ENCODE measurements at places on chromosomes 5 and 9.

GRCh38 chr5:1743769-1744085 is 55.9 kb downstream of the MRPL36 start:
- no peak for DNase-seq

DNA sequence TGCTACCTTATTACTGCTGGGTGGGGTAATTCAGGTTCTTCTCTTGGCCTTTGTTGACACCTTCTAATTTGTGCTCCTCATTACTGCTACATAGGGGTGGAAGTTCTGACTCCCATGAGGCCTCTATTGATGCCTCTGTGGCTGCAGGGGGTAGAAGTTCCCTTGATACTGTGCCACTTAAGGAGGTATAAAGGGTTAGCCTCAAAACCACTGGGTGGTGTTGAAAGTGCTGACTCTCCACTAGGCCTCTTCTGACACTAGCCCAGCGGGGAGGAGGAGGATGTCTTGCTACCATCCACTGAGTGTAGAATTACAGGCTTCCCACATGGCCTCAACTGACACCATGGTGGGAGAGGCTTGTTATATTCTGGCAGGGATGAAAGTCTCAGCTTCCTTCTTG is 36.7 kb upstream of the CCDC112 start:
- DNase-seq: no peak

DNA sequence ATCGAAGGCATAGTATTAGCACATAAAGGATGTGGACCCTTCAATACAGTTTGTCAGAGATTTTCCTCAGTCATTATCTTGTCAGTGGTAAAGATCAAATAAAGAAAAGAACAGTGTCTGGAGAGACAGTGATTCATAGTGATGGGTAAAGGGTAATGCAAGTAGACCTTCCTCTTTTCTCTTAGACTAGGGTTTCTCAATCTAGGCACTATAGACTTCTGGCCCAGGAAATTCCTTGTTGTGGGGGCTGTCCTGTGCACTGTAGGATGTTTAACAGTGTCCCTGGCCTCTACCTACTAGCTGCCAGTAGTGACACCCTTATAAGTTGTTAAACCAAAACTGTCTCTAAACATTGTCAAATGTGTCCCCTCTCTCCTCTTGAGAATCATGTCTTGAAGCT is 6.9 kb downstream of the CAMK4 start:
- no peak for DNase-seq

GRCh38 chr5:82881571-82882174 is 195.5 kb downstream of the TMEM167A start:
- no peak for DNase-seq

DNA sequence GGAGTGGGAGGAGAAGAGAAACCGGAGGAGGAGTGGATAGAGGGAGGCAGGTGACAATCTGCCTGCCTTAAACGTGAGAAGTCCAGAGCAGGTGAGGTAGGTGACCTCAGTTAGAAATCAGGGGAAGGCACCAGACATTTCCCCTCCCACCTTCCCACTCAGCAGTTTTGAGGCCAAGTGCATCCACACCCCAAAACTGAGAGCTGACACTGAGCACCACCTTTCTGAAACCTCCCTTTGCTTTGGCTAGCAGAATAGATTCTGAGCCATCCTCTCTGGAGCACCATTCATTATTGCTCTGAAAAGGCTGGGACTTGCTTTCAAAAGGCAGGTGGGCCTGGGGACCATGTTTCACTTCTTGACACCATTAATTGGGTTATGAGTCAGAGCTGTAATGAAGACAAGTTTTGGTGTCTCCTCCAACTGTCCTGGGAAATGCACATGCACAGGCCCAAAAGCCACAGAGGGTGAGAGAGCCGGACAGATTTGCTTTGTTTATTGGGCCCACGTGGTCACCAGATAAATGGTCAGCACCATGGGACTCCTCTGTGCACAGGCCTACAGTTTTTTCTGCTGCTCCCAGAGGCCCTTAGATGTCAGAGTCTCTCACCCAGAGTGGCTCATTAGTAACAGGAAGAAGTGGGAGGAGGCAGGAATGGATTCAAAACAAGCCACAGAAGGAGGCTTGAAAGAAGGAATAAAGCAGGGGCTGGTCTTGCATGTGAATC is 314.7 kb downstream of the TLE1 start:
- DNase-seq: no peak

GRCh38 chr5:36654564-36654963 is 48.2 kb downstream of the SLC1A3 start:
- no peak for DNase-seq

DNA sequence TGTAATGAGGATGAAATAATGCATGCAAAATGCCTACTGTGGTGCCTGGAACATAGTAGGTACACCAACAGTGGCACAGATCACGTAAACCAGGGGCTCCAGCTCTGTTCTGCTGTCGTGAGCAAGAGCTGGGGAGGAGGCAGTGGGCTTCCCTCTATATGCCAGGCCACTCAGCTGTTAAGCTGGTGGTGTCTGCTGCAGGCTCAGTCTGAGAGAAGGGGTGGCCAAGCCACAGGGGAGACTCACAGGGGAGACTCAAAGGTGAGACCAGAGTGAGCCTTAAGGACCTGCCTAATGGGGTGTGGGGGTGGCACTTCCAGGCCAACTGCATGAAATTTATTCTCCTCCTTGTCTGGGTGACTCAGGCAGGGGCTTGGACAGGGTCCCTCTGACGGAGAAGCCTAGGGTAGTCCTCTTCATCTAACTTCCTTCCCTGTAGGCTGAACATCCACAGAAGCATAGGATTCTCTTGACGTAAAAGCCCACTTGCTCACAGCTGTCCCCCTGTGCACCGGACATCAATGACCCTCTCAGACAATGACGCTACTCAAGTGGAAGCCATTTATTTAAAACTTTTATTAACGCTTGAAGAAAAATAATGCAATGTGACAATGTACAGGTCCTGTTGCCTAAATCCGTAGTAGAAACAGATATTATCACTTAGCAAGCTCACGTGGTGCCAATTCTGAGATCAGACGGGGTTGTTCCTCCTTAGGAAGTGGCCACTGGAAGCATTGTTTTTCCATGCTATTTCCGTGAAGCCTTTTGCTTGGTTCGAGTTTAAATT is 13.9 kb downstream of the STC2 start:
- DNase-seq: no peak

- DNase-seq: no peak
Observed at GRCh38 chr9:121770415-121771273, 119.2 kb downstream of the DAB2IP start.

DNA sequence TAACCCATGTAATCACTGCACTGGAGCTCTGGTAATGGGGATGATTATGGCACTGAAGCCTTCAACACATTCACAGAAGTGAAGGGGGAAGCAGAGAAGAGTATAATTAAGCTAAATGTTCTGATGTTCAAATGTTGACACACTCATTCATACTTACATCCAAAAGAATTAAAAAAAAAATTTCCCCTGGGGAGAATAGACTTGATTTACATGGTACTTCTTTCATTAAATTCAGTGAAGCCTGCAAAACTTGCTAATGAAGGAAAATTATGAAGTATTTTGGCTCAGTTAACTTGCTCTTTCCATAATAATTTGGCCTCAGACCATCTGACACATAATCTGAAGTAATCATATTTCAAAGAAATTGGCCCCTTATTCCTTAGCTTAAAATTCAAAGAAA is 428.8 kb downstream of the SH3GL2 start:
- no peak for DNase-seq

DNA sequence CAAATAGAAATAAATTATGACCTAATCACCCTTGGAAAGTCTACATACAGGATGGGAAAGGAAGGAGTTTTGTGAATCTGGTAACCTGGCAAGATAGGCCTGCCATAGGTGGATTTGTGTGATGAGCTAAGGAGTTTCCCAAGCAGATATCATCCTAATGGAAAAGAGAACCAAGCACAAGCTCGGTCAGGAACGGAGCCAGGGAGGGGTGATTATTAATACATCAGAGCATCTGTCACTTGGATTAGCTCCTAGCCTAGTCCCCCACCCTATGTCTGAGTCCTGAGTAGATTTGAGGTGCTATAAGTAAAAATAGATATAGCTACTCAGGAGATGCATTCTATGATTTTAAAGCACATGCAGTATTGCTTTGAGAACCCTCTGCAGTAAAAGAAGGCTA is 57.3 kb upstream of the SMARCA2 start:
- no peak for DNase-seq

DNA sequence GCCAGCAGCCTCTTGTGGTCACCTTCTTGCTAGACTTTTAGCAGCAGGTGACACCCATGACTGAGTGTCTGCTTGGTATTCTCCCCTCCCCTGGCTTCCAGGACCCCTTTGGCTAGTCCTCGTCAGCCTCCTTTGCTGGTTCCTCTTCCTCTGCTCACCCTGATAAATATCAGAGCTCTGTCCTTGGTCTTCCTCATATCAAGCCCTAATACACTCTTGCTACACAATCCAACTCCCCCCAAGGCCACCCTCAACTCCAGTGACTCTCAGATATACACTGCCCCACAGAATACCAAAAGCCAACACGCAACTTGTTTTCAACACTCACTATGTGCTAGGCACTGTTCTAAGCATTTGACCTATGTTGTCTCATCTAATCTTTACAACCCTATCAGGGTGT is 30.3 kb upstream of the LCP2 start:
- no peak for DNase-seq

DNA sequence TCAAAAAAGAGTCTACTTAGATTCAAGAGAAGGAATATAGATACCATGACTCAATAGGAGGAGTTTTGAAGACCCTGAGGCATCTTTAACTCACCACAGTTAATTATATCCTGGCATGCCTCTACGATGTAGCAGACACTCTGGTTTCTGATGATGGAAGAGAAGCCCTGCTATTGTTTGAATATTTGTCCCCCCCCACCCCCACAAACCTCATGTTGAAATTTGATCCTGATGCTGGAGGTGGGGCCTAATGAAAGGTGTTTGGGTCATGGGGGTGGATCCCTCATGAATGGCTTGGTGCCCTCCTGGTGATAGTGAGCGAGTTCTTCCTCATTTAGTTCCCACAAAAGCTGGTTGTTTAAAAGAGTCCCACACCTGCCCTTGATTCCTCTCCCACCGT is 147.9 kb upstream of the TBCA start:
- DNase-seq: no peak

- DNase-seq: no peak
Observed at GRCh38 chr9:128340691-128341434, 536 bp downstream of the SLC27A4 start.

DNA sequence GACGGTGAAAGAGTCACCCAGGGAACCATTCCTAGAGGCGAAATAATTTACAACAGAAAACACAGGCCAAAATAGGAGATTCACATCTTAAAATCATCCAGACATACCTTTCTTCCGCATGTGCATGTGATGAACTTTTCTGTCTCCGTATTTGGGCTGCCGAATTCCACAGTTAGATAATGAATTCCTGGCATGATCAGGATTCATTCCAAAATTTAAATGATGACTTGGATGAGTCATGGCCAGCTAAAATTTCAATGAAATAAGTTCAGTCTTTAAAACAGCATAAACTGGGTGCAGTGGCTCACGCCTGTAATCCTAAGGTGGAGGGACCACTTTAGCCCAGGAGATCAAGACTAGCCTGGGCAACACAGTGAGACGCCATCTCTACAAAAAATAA is 82.7 kb downstream of the DROSHA start:
- DNase-seq: no peak

GRCh38 chr9:21155501-21155900 is 11.0 kb downstream of the IFNA21 start:
- no peak for DNase-seq

GRCh38 chr5:170576602-170577535 is 73.0 kb downstream of the KCNIP1 start:
- DNase-seq: no peak

GRCh38 chr5:135130261-135131215 is 96.5 kb upstream of the PITX1 start:
- no peak for DNase-seq

DNA sequence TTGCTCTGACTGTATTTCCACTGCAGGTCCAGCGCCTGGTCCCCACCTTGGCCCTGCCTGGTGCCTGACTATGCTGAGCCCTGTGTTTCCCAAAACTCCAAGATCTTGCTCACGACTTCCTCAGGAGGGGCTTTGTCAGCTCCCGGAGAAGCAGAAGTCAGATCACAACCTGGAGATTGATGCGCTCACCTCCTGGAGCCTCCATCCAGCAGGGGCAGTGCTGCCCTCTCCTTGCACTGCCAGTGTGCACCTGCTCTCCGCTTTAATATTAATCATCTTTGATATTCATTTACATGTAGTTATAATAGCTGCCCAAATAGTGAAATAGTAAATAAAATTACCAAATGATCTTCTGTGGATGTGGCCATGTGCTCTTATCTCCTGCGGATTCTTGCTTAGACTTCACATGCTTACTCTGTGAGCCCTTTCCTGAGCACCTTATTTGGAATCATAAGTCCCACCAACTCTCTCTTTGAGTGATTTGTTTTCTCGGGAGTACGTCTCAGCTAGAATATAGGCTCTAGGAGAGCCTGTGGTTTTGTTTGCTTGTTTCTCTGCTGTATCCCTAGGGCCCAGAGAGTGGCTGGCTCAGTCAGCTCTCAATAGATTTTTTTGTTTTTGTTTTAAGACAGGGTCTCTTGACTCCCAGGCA is 17.4 kb downstream of the MAML1 start:
- no peak for DNase-seq

- no peak for DNase-seq
Observed at GRCh38 chr9:26266146-26266793, 588.0 kb upstream of the TUSC1 start.

DNA sequence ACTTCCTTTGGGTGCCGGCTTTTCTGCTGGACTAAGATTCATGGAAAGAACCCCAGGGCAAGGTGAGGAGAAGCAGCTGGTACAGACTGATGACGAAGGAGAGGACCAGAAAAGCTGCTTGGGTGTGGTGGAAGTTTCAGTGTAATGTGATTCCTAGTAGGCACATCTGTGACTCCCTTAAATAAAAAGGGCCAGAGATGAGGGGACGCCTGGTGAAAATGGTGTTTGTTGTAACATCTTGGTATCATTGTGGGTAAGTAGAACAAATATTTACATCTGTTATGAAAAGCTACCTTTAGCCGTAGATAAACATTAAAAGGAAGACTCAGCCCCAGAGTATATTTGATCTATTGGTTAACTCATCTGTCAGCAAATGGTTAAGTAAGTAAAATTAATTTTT is 33.8 kb downstream of the OTULINL start:
- no peak for DNase-seq

GRCh38 chr5:180367991-180368390 is 14.9 kb upstream of the GFPT2 start:
- peak; percentile 89 for DNase-seq

GRCh38 chr9:118595719-118596305 is 773.4 kb downstream of the BRINP1 start:
- peak; percentile 49 for DNase-seq

GRCh38 chr5:133285583-133286021 is 233.8 kb downstream of the HSPA4 start:
- peak; percentile 12 for DNase-seq

- DNase-seq: no peak
Observed at GRCh38 chr5:172979778-172980177, 3.8 kb upstream of the ATP6V0E1 start.

- DNase-seq: no peak
Observed at GRCh38 chr5:113221294-113222176, 213.3 kb downstream of the TSSK1B start.

Data from globus pallidus (tissue), 1 donor.